IMR-90 (cell line): ENCODE measurements at places on chromosomes 2 and 18. TPM values are rescaled to one million over a fixed set of nuclear protein-coding genes. Genes with fewer than 3 reads are reported as not detected.

HOXD1 gene
- polyA plus RNA-seq, result not detected in 2 replicates

DSC3 gene
- polyA plus RNA-seq, result 0.01 and 0.09 TPM in 2 replicates

DCDC2C gene
- polyA plus RNA-seq, result not detected in 2 replicates

HOXD8 gene
- not detected in 2 replicates for polyA plus RNA-seq

IL1RL1 gene
- 0.14 TPM in 1 of 2 replicates, not detected in the other for polyA plus RNA-seq

C2orf66 gene
- 0.16 and 0.27 TPM in 2 replicates for polyA plus RNA-seq

SPOPL gene
- polyA plus RNA-seq, result 4.1 and 4.8 TPM in 2 replicates

PDIA6 gene
- 317 and 349 TPM in 2 replicates for polyA plus RNA-seq

SCN1A gene
- polyA plus RNA-seq, result not detected in 2 replicates

- H3K27ac ChIP-seq, result peak overlapping the region; percentile 71
- no peak overlapping the region for H3K4me3 ChIP-seq
- peak; percentile 39 for DNase-seq
- H3K27me3 ChIP-seq, result no peaks in the 10 kb centered on the region
- peaks cover 10% of the 10 kb centered on the region; the same call in 1 of the 2 replicates for H3K36me3 ChIP-seq
Observed at GRCh38 chr2:1736045-1736444, 8.3 kb downstream of the PXDN start.

DNA sequence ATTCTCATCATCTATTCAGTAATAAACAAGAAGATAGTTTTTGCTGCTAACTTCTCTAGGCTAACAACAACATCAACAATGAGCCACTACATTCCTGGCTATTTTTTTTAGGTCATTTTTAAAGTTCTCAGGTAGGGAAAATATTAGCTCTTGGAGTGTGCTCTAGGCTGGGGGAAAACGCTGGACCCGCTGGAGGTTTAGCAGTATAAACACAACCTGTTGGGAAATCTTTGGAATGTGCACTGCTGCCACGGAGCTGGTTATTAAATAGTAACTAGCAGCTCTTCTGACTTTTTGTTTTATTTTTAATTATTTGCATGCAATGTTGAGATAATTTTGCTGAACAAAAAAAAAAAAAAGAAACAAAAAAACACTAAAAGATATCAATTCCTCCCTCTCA lies 892.1 kb upstream of the ACVR2A start:
- no peak overlapping the region for H3K27ac ChIP-seq
- no peak overlapping the region for H3K4me3 ChIP-seq
- no peak for DNase-seq
- no peaks in the 10 kb centered on the region; the same call in 1 of the 2 replicates for H3K4me1 ChIP-seq

DNA sequence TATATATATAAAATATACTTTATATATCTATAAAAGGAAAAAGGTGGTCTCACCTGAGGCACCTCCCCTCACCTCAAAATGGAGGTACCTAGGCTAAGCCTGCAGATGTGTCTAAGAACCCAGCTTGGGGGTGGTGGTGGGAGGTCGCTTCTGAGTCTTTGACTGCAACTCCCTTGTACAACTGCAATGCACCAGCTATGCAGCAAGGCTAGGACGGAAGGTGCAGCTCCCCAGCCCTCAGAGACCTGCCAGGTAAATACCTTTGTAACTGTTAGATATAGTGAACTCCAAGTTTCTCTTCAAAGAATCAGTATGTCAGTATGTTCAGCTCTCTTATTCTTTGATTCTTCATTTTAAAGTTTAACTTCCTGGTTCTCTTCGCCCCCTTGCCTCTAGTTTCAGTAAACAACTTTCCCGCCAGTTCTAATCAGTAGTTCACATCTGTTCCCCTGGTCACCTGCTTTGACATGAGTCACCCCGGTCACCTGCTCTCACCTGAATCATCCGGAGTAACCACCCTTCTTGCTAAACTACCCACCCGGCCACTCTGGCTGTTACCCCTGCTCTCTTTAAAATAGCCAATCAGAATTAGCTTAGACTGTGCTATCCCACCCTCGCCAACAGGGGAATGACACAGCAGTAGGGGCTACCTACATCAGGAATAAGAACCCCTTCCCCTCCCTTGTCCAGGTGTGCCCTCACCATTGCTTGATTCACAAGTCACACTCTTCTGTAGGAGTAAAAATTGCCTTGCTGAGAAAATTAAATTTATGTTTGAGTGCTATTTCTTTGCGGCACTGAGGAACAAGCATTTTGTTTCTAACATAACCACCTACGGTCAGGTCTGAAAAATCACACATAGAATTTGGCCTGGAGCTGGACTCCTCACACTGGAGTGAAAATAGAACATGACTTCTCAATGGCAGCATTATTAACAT lies 24.7 kb upstream of the IMPA2 start:
- H3K27me3 ChIP-seq, result no peaks in the 10 kb centered on the region
- DNase-seq, result no peak
- peaks cover 11% of the 10 kb centered on the region for H3K4me1 ChIP-seq
- H3K27ac ChIP-seq, result no peak overlapping the region
- no peaks in the 10 kb centered on the region for H3K36me3 ChIP-seq

DNA sequence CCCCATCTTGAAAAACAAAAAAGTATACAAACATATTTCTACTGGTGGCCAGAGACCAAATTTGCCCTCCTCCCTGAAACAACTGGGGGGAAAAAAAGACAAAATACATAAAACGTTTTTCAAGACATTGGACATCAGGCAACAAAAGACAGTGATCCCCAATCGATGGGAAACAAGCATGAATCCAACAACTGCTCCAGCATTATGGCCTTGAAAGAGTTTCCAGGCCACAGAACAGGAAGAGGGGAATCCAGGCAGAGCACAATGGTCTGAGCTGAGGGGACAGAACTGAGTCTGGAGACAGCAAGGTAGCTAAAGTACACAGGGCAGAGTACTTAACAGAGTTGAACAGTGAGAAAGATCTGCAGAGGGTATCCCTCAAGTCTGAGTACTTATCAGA lies 4.4 kb downstream of the CCDC88A start:
- no peak overlapping the region for H3K27ac ChIP-seq
- 0 out of 2 replicates have a peak, but pooled peaks cover 5% of the 10 kb centered on the region for H3K36me3 ChIP-seq
- H3K4me3 ChIP-seq, result no peak overlapping the region
- peaks cover 2% of the 10 kb centered on the region; the same call in 1 of the 2 replicates for H3K4me1 ChIP-seq

- H3K4me3 ChIP-seq, result no peak overlapping the region
- DNase-seq, result no peak
- no peak overlapping the region for H3K27ac ChIP-seq
- H3K27me3 ChIP-seq, result no peaks in the 10 kb centered on the region
Observed at GRCh38 chr2:137980459-137980858, 16.2 kb downstream of the HNMT start.

GRCh38 chr18:74613381-74613780 lies 15.7 kb downstream of the ZNF407 start:
- peak overlapping the region; percentile 32; the same call in 1 of the 2 replicates for H3K27ac ChIP-seq
- no peak overlapping the region for H3K4me3 ChIP-seq
- peaks cover 5% of the 10 kb centered on the region for H3K4me1 ChIP-seq
- H3K36me3 ChIP-seq, result no peaks in the 10 kb centered on the region; the same call in 1 of the 2 replicates
- no peak for DNase-seq

- no peaks in the 10 kb centered on the region for H3K36me3 ChIP-seq
- peak; percentile 83 for DNase-seq
- no peaks in the 10 kb centered on the region for H3K27me3 ChIP-seq
- peaks cover 18% of the 10 kb centered on the region for H3K4me1 ChIP-seq
- no peak overlapping the region for H3K4me3 ChIP-seq
Observed at GRCh38 chr2:174051741-174052583, 86.8 kb upstream of the SP3 start.

DNA sequence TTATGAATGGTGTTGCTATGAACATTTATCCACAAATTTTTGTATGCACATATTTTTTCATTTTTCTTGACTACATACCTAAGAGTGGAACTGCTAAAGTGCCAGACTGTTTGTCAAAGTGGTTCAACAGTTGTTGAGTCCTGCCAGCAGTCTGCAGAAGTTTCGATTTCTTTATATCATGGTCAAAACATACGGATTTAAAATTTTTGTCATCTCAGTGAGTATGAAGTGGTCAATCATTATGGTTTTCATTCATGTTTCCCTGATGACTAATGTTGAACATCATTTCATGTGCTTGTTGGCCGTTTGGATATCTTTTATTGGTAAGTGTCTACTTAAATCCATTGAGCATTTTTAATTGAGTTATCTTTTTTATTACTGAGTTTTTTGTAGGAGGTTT lies 39.2 kb downstream of the CCDC138 start:
- H3K27ac ChIP-seq, result no peak overlapping the region
- no peak for DNase-seq
- H3K4me3 ChIP-seq, result no peak overlapping the region

DNA sequence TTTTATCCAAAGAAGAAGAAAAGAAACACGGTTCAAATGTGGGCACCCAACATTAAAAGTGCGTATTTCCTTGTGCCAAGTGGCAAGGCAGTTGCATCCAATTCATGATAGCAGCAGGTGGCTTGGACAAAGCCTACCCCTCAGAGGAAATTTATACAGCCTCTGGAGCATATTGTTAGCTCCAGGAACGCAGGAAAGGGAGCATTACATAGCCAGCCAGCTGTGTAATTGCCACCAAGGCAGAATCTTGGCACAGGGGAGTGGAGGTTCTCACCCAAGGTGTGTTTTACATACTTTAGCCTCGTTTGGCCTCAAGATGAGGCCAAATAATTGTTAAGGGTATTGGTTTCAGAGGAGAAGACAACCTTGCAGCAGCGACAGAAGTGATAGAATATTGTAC lies 526.9 kb downstream of the TMEM182 start:
- H3K27ac ChIP-seq, result no peak overlapping the region
- H3K4me3 ChIP-seq, result no peak overlapping the region
- H3K4me1 ChIP-seq, result no peaks in the 10 kb centered on the region
- H3K36me3 ChIP-seq, result no peaks in the 10 kb centered on the region
- DNase-seq, result no peak
- no peaks in the 10 kb centered on the region for H3K27me3 ChIP-seq

- H3K27ac ChIP-seq, result no peak overlapping the region
- H3K36me3 ChIP-seq, result no peaks in the 10 kb centered on the region
- no peaks in the 10 kb centered on the region for H3K27me3 ChIP-seq
Observed at GRCh38 chr2:195505701-195506100, 151.3 kb upstream of the SLC39A10 start.

- H3K27ac ChIP-seq, result peak overlapping the region; percentile 27; the same call in 1 of the 2 replicates
- H3K27me3 ChIP-seq, result no peaks in the 10 kb centered on the region
- H3K36me3 ChIP-seq, result no peaks in the 10 kb centered on the region
- peaks cover 24% of the 10 kb centered on the region for H3K4me1 ChIP-seq
- DNase-seq, result peak; percentile 42
- no peak overlapping the region for H3K4me3 ChIP-seq
Observed at GRCh38 chr2:226652983-226653765, 146.4 kb downstream of the IRS1 start.

DNA sequence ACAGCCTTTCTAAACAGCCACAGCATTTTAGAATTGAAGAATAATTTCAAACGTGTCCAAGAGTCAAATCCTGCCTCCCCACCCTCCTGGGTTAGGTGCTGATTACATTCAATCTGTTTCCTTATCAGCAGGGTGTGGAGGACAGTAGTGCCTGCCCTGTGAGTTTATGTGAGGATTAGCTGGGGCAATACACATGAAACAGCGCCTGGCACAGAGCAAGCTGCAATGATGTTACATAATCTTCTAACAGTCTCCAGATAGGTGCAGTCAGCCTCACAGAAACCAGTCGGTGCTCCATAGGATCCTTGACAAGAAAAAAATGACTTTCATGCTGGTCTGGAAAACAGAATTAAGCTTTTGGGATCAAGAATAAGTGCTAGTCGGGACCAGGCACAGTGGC lies 91.7 kb upstream of the ITGA6 start:
- DNase-seq, result no peak
- H3K27ac ChIP-seq, result no peak overlapping the region
- no peak overlapping the region for H3K4me3 ChIP-seq

DNA sequence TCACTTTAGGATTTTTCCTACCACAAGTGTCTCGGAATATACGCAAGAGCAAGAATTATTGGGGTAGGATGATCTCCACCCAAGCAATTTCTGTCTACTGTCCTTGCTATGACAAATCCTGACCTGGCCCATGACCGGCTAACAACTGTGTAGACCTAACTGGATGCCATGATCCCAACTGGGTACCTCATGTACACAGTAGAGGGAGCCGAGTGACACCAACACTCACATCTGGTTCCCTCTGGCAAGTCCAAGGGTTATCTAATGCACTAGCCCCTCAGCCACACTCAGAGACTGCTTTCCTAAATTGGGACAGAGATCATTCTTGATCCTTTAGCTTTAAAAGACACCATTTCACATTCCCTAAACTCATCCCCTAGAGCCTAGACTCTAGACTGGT lies 60.7 kb upstream of the ZNF532 start:
- DNase-seq, result no peak
- no peak overlapping the region for H3K27ac ChIP-seq
- H3K27me3 ChIP-seq, result 0 out of 2 replicates have a peak, but pooled peaks cover 1% of the 10 kb centered on the region
- no peaks in the 10 kb centered on the region for H3K36me3 ChIP-seq

- H3K36me3 ChIP-seq, result no peaks in the 10 kb centered on the region
- no peak overlapping the region for H3K27ac ChIP-seq
- H3K4me3 ChIP-seq, result no peak overlapping the region
- DNase-seq, result peak; percentile 47
- H3K27me3 ChIP-seq, result no peaks in the 10 kb centered on the region
Observed at GRCh38 chr2:66684289-66684688, 249.4 kb downstream of the MEIS1 start.

GRCh38 chr2:8965216-8965969 lies 38.1 kb downstream of the MBOAT2 start:
- no peaks in the 10 kb centered on the region for H3K36me3 ChIP-seq
- no peak overlapping the region for H3K4me3 ChIP-seq
- no peaks in the 10 kb centered on the region for H3K27me3 ChIP-seq
- DNase-seq, result no peak
- H3K4me1 ChIP-seq, result no peaks in the 10 kb centered on the region
- no peak overlapping the region for H3K27ac ChIP-seq

GRCh38 chr2:188422726-188423125 lies 131.1 kb downstream of the GULP1 start:
- no peaks in the 10 kb centered on the region; the same call in 1 of the 2 replicates for H3K4me1 ChIP-seq
- H3K27me3 ChIP-seq, result no peaks in the 10 kb centered on the region
- H3K27ac ChIP-seq, result no peak overlapping the region
- no peak for DNase-seq

DNA sequence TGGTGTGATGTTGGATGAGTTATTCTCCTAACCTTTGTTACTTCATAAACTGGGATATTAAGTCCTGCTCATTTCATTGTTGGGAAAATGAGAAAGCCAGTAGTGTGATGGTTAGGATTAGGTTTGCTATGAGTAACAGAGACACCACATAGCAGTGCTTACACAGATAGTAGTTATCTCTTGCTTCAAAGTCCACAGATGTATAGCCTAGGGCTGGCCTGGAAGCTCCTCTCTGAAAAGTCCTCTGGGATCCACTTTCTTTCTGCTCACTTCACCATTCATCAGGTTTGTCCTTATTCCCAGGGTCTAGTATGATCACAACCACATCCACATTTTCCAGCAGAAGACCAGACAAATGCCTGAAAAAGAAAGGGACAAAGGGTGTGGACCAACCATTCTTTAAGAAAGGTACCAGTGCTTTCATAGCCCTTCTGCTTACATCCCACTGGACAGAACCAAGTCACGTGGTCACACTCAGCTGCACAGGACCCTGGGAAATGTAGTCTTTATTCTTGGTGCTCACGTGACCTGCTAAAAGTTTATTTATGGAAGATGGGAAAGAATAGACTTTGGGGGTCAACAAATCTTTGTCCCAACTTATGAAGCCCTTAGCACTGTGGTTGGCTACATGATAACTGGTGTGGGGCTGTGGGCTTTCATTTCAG lies 108.9 kb downstream of the INSIG2 start:
- H3K27me3 ChIP-seq, result peaks cover 2% of the 10 kb centered on the region; the same call in 1 of the 2 replicates
- H3K4me3 ChIP-seq, result no peak overlapping the region
- no peaks in the 10 kb centered on the region for H3K4me1 ChIP-seq
- peak; percentile 17 for DNase-seq
- H3K36me3 ChIP-seq, result no peaks in the 10 kb centered on the region
- H3K27ac ChIP-seq, result no peak overlapping the region

- peak; percentile 98 for DNase-seq
- H3K27me3 ChIP-seq, result no peaks in the 10 kb centered on the region
- no peak overlapping the region for H3K27ac ChIP-seq
- H3K4me3 ChIP-seq, result no peak overlapping the region
Observed at GRCh38 chr2:67846370-67847070, 216.3 kb downstream of the C1D start.
